ENCODE measurements at places on chromosomes 1 and 21.

- DNase-seq: no peak
These were observed 16.5 kb upstream of the LHX4 start for GRCh38 chr1:180213401-180214170.

DNA sequence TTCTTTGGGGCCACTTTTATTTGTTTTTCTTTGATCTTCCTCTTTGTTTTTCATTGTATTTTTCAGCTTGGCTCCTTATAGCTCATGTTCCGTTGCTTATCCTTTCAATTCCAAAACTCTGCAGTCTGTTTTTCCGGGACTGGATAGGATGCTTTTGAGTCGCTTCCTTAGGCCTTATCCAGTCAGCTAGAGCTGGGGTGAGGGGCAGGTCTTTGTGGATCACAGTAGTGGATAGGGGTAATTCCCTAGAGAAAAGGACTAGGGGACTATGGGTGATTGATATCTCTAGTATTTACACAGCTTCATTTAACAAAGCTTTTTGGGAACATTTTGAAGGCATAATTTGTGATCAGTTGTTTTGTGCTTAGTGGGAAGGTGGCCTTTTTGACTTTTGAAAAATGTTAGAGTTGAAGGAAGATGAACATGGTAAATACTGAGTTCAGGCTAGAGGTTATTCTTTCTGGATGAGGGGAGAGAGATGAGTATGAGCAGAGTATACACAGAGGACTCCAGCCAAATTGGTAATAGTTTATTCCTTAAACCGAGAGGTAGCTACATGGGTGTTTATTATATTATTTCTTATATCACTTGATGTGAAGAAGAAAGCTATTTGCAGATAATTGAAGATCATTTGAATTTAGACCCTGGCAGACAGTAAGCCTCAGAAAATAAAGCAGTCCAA, 22.5 kb downstream of the CEP350 start:
- DNase-seq: no peak

GRCh38 chr1:15420853-15421465, 11.3 kb downstream of the EFHD2 start:
- DNase-seq: no peak

- DNase-seq: no peak
These were observed at the start of gene LRRC52 for GRCh38 chr1:165543532-165544438. TSS of gene LRRC52 (plus strand) at chr1:165544000. CDS start at chr1:165544297, 297 bp downstream.

GRCh38 chr1:9340172-9340854, 47.6 kb downstream of the SPSB1 start:
- DNase-seq: no peak

DNA sequence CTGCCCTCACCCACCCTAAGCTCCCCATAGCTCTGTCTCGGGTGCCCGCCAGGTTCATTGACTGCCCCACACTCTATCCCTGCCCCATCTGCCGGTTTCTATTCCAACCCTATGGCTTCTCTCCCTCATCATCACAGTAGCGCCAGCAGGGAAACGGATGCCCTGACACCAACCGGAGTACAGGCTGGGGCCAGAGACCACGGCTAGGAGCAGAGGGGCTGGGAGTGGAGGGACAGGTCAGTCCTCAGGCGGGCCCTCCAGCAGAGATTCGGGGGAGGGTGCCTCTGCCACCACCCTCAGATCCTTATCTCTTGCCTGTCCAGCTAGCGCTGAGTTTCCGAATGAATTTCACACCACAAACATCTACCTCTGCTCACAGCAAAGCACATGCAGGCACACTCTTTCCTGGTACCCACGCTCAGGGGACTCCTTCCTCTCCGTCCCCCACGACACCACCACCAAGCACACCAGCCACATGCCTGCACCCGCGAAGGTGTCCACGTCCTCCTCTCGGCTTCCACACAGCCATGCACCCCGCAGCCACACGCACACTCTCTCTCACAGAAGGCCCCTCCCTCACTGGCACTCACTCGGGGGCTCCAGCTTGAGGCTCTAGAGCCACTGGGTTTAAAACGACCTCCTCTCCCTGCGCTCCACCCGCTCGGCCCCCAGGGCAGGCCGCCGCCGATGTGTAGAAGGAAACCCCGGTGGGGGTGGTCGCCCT, 7.2 kb downstream of the TAL1 start:
- no peak for DNase-seq

DNA sequence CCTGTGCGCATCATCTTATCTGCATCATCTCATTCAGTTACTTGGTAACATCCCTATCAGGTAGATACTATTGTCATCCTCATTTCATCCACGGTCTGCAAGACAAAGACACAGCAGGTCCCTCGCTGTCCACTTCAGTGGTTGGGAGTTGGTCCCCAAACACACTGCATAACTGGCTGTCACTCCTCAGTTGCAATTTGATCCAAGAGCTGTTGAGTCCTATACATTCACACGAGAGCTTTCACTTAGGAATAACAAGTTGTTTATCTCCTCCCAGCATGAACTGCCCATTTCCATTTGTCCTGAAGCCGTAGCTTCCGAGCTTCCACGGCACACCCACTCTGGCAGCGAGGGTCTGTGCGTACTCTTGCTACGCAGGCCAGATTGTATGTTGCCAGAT, 472.0 kb downstream of the CAMTA1 start:
- no peak for DNase-seq

DNA sequence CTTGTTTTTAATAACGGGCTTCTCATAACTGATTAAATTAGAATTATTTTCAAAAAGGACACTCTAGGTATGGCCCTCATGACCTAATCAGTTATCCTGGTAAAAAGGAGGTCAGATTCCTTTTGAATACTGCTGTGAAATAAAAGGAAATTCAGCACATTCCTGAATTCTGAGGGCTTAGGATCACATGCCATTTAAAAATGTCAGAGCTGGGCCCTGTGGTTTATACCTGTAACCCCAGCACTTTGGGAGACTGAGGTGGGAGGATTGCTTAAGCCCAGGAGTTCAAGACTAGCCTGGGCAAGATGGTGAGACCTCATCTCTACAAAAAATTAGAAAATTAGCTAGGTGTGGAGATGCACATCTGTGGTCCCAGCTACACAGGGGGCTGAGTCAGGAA, 18.0 kb upstream of the RABGGTB start:
- no peak for DNase-seq

GRCh38 chr1:76336931-76337371, 262.4 kb downstream of the ST6GALNAC3 start:
- DNase-seq: no peak

DNA sequence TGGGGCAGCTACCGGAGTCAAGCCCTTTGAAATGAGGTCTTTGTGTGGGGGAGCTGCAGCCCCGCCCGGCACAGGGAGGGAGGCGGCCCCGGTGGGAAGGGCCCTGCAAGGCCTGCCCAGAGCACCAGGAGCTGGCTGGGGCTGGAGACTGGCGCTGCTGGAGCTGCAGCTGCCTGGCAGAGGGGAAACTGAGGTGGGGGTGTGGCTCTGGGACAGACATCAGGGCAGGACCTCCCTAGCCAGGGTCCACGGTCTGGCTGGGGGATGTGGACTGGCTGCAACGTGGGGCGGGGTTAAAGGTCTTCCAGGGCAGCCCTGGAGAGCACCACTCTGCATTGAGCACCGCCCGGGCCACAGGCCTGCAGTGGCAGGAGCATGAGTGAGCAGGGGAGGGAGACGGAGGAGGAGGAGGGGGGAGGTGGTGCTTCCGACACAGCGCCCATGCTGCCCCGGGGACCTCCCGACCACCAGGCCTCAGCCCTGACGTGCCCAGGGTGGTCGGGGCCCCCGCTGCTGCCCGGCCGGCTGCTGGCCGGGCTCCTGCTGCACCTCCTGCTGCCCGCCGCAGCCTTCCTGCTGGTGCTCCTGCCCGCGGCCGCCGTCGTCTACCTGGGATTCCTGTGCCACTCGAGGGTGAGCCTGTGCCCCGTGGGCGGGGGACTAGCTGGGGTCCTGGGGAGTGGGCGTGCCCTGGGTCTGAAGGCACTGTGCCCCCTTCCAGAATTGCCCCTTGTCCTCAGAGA, 4.8 kb upstream of the ANKRD65 start:
- no peak for DNase-seq

- DNase-seq: no peak
These were observed 142.0 kb downstream of the MAST2 start for GRCh38 chr1:45945426-45945825.

DNA sequence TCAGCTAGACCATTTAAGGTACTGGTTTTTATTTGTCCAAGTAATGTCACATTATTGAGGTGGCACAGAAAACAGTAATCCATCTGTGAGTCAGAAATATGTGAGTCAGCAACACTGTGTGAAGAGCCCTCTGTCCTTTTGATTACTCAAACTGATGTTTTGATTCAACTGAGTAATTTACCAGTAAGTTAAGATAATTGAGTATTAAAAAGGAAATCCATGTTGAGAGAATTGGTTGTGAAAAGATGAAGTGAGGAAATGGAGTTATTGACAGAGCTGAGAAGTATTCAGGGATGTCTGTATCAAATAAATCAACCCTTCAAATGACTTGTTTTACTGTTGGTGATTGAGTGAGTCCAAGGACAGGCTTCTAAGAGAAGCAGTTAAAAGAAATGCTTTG, 302.7 kb upstream of the SGIP1 start:
- no peak for DNase-seq

- no peak for DNase-seq
These were observed 156.7 kb upstream of the CSF3R start for GRCh38 chr1:36639461-36639860.

DNA sequence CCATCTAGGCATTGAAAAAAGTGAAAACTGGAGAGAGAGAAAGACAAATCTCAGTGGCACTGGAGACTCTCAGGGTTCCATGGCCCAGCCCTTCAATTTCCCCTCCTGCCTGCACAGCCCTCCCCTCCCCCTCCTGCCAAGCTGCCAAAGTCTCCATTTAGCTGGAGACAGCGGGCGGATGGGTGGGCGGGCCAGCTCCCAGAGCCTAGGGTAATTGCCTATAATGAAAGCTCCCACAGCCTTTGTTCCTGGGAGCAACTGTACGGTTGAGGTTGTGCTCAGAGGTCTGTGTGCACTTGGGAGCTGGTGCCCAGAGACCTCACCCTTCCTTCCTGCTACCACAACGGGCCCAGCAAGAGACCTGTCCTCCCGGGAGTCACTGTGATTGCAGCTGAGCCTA, 89.6 kb downstream of the NAV1 start:
- DNase-seq: no peak

Measured in stimulated activated CD8-positive, alpha-beta memory T cell treated with anti-CD3 and anti-CD28 coated beads, Interleukin-4, amount 100 ng/mL, for 24 hours (primary cell).